ENCODE measurements at places on chromosomes 13 and 19.

DNA sequence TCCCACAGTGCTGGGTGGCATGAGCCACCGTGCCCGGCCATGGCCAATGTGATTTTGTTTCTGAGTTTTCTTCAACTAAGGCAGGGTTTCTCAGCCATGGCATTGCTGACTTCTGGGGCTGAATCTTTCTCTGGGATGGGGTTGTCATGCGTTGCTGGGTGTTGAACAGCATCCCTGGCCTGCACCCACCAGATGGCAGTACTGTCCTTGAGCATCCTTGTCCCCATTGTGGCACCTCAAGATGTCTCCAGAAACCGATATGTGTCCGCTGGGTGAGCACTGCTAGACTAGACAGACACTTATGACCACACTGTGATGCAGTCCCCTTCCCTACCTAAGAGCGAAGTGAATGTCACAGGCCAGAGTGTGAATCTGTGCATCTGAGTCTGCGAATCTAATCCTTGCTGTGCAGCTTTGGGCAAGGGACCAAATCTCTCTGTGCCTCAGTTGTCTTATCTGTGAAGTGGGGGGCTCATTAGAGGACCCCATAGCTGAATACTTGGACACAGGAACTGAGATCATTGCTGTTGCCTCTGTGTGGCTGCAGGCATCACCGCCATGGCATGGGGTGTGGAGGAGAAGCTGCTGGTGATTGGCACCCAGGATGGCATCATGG, 50.3 kb upstream of the SIN3B start:
- peak; percentile 87 for DNase-seq

- DNase-seq = no peak
Measured at GRCh38 chr19:28397306-28397705, 815.6 kb downstream of the UQCRFS1 start.

DNA sequence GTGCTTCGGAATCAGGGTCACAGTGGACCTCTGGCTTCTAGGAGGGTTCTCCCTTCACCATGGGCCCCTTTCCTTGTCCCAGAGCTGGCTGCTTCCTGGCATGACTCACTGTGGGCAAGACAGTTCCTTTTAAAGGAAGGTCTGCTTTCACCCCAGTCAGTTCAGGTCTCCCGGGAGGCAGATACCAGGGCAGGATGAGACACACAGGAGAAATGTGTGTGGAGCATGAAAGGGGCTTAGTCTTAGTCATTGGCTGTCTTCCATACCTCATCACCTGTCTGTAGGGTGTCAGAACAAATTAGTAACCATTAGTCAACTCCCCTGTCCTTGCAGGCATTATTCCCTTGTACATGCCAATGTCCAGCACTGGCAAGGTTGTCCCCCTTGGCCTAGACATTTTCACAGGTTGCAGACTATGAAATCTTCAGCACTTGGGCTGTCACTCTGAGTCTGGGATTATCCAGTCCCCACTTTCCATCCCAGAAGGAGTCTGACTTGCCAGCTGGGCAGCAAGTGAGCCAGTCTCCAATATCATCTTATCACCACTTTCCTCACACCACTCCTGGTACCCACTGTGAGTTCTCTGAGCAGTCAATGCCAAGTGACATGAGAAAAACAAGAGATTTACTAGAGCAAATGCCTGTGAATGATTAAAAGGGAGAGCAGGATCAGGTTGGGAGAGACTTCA, 76.8 kb upstream of the MEDAG start:
- no peak for DNase-seq

GRCh38 chr13:24664726-24665409, 15.3 kb upstream of the ATP12A start:
- no peak for DNase-seq

GRCh38 chr13:94173312-94173854, 306.1 kb downstream of the DCT start:
- DNase-seq = no peak

DNA sequence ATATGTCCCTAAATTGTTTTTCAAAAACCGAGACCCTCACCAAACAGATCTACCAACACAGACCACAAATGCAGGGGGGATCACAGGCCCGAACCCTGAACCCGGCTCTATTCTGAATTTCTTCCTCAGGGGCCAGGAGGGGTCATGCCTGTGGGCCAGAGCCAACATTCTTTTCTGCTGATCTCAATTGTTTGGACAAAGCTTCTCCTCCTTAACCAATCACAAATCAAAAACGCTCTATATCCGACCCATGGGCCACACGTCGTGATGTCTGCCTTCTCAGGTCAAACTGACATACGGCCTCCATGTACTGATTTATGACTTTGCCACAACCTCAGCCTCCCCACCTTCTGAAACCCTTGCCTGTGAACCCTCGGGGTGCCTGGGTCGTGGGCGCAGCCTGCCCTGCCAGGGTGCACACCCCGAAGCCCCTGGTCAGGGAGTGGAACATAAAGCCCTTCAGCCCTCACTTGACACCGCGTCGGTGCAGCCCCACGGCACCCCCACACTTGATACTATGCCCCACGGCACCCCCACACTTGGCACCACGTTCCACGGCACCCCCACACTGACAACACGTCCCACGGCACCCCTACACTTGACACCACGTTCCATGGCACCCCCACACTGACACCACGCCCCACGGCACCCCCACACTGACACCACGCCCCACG, 58.4 kb upstream of the C13orf46 start:
- DNase-seq = peak; percentile 47

DNA sequence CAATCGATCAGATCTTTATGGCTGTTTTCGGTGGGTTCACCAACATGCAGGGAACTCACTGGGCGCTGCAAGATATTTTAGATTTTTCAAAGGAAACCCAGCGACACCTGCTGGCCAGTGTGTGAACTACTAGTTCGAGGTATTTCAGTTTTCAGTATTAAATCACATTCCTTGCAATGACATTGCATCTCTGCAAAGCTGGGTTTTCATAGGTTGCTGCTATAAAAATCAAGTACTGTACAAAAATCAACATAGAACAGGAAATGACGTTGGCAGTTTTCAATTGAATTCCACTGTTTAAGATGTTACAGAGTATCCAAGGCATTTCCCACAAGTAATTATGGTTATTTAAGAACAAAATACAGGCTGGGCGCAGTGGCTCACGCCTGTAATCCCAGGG, 17.6 kb downstream of the LIG1 start:
- DNase-seq = peak; percentile 55

DNA sequence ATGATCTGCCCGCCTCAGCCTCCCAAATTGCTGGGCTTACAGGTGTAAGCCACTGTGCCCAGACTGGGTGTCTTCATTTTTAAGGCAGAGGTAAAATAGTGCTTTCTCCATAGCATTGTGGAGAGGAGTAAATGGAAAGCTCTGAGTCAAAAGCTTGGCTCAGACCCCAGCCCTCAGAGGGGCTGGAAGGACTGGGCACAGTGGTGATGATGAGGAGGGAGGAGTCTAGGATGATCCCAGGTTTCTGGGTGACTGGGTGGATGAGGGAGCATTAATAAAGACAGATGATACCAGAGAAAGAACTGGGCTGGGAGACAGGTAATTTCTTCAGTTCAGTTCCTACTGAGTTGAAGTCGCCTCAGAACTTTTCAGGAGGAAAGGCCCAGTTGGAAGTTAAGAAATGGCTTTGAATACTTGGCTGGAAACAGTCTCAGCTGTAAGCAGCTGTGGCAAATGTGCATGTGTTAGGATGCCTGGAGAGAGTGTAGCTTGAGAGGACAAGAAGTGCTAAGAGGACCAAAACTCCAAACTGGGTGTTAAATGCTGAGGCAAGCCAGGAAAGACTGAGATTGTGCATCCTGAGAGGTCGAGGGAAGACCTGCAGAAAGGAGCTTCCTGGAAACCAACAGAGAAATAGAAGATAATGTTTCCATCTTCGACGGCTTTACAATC, 37.1 kb upstream of the MEDAG start:
- no peak for DNase-seq

DNA sequence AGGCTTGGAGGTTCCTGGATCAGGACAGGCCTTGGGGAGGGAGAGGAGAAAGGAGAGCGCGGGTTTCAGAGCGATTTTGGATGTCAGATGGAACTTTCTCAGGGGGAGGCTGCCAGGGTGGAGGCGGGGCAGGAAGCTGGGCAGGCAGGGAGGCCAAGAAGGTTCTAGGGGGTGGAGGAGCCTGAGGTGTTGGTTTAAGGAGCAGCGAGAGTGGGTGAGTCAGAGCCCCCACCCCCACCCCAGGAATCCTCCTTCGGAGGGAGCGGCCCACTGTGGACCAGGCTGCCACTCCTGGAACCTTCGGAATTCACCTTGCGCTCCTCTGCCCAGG, 15.9 kb upstream of the NOP53 start:
- DNase-seq = peak; percentile 96

DNA sequence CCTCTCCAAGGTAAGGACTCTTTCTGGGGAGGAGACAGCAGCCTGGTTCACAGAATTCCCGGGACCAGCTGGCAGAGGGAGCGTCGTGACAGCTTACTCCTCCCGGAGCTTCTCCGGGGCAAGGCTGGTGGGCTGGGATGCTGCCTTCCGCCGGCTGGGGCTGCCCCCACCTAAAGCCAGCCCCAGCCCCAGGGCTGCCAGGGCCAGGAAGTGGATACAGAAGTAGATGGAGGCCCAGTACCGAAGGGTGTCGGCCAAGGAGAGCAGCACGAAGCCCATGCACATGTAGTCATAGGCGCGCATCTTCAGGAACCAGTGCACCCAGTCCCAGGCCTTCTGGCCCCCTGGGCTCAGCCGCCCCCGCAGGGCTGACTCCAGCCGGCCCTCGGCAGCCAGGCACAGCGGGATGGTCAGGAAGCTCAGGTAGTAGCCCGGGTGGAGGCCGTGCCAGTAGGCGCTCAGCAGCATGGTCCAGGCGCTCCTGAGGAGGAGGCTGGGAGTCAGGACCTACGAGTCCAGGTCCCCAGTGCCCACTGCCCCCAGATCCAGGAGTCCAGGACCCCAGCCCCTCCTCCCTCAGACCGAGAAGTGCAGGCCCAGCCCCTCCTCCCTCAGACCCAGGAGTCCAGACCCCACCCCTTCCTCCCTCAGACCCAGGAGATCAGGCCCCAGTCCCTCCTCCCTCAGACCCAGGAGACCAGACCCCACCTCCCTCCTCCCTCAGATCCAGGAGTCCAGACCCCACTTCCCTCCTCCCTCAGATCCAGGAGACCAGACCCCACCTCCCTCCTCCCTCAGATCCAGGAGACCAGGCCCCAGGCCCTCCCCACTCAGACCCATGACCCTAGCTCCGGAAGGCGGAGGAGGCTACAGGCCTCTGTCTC, 1.2 kb upstream of the TMC4 start:
- DNase-seq = no peak

DNA sequence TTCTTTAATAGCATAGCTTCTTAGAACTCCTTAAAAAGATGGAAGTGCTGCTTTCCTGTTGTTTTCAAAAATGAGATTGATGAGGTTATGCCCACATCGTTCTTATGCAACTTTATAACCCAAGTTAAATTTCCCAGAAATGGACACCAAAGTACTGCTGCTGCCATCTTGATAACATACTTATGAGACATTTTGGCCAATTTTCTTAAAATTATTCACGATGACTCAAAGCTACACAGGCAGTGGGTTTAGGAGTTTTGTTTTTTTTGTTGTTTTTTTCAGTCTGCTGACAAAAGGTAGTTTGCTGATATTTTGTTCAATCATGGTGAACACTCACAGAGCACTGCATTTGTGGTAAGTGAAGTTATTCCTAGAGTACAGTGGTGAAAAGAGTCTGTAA, 54.9 kb upstream of the RFC3 start:
- DNase-seq = no peak

DNA sequence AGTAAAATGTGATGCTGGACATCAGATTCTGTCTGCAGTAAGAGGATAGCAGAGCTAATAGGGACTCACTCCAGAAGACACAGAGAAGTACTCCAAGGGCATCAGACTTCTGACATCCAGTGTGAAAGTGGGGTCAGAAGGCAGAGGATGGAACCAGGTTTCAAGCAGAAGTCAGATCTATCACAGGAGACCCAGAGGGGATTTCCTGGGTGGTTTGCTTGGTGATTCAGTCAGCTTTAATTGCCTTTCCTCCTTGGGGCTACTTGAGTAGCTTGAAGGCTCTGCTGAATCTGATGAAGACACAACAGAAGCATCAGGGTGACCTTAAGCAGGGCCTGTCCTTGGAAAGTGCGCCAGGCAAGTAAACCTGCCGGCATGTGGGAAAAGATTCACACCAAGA, 300.6 kb downstream of the COG6 start:
- no peak for DNase-seq

DNA sequence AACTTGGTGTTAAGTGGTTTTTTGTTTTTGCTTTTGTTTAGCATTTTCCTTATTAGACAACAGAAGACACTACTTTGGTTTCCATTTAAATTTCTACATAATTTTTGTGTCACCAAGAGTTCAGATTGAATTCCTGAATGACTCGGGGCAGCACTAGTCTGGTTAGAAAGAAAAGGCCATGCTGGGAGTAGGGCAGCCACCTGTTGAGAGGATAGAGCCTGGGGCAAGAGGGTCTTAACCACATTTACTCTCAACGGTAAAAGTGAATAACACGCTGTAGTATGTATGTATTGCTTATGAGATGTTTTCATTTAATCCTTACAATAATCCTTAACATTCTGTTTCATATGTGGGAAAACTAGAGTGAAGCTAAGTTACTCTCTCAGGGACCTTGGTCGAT, 71.6 kb downstream of the GPR12 start:
- no peak for DNase-seq

GRCh38 chr19:33685541-33685940, 63.8 kb downstream of the CHST8 start:
- DNase-seq = no peak

DNA sequence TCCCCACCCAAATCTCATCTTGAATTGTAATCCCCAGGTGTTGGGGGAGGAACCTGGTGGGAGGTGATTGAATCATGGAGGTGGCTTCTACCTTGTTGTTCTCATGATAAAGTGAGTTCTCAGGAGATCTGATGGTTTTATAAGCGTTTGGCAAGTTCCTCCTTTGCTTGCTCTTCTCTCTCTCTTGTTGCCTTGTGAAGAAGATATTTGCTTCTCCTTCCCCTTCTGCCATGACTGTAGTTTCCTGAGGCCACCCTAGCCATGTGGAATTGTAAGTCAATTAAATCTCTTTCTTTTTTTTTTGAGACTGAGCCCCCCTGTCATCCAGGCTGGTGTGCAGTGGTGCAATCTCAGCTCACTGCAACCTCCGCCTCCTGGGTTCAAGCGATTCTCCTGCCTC, 34.4 kb downstream of the VSTM1 start:
- DNase-seq = no peak

DNA sequence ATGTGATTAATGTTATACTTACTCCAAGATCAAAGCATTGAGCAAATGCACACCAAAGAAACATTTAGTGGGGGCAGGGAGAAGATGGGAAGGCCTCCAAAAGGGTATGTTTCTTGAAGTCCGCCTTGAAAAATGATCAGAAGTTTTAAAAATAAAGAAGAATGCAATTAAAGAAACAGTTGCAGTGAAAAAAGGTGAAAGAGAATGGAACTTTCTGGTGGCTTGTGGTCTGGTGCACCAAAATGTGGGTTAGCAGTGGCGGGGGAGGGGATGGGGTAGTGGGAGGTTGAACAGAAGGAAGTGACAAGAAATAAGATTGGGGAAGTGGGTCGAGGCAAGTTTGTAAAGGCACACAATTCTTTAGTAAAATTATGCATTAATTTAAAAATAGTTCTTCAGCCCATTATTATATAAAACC, 2.5 kb downstream of the LCP1 start:
- no peak for DNase-seq

- DNase-seq = no peak
Measured at GRCh38 chr19:18298601-18299000, 17.2 kb upstream of the JUND start.

GRCh38 chr13:29619995-29620394, 24.5 kb upstream of the SLC7A1 start:
- DNase-seq = no peak
